ENCODE measurements at places on chromosomes 1 and 21.

DNA sequence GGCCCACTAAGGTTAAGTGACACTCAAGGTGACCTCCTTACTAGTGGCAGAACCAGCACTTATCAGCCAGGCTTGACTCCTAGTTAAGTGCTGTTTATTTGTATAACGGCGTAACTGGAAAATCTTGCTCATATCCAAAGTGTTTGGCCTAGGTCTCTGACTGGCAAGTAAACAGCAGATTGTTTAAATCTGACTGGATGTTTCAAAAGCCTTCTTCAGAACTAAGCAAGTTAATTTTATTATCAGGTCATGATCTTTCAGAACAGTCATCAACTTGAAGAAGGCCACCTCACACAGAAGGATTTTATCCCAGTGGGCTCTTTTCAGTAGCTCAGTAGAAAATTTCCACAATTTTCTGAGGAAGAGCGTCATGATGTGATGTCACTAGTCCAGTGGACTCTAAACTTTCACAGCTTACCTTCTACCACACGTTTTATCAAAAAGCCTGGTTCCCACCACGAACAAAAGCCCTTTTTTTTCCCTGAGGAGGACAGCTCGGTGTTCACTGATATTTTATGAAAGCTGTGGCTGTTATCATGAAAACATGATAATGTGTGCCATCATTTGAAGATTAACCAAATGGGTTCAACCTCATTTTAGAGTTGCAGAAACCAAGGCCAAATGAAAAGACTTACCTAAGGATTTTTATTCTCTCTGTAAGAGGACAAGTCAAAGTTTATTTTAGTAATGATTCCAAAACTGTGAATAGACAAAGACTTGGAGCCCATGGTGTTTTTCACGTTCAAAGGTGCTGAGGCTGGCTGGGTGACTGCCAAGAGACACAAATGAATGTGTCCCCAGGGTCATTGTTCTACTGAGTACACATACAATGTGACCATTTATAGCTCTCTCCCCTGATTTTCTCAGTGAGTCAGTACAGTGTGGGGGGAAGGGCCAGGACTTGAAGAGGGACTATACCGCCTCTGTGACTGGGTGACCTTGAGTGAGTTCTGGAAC, 9.1 kb downstream of the SGIP1 start:
- no peak for DNase-seq

- peak; percentile 32 for DNase-seq
These were observed 6.0 kb downstream of the CADM3 start for GRCh38 chr1:159177272-159177907.

GRCh38 chr1:25462732-25463131, 32.0 kb downstream of the MACO1 start:
- DNase-seq: no peak

DNA sequence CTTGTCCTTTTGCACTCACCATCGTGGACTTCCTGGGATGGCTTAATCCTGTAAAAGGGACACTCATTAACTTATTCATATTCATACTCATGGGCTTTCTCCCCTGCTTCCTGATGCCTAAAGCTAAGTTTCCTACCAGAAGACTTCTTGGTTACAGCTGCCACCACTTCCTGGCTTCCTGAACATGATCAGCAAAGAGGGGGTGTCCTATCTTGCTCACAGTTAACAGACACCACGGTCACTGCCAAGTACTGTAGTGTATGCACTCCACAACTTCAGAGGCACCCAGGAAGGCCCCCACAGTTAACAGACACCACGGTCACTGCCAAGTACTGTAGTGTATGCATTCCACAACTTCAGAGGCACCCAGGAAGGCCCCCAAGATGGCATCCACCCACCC, 177.8 kb downstream of the SIPA1L2 start:
- DNase-seq: no peak

GRCh38 chr1:116628448-116628847, 39.1 kb downstream of the IGSF3 start:
- DNase-seq: peak; percentile 7

GRCh38 chr1:6285336-6285735, 24.4 kb upstream of the GPR153 start:
- no peak for DNase-seq

DNA sequence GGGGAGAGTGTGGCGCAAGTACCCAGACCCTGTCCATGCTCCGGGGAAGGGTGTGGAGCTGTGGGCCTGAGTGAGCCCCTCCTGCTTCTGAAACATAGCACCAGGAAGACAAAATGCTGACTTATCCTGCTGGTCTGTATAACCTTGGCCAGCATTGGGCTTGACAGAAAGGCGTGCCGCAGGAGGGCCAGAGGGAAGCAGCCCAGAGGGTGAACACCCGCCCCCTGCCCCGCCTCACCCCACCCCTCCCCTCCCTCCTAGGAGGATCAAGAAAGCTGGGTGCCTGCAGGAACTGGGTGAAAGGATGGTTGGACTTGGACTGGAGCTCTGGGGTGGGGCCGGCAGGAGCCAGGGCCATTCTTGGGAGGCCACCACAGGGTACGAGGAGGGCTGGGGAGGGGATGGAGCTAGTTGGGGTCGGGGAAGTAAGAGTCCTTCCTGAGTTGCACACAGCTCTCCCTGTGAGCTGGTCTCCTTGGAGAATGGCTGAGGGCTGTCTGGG, 27.1 kb downstream of the PTPRF start:
- DNase-seq: no peak

- no peak for DNase-seq
These were observed 109.8 kb downstream of the JAK1 start for GRCh38 chr1:64856553-64856952.

DNA sequence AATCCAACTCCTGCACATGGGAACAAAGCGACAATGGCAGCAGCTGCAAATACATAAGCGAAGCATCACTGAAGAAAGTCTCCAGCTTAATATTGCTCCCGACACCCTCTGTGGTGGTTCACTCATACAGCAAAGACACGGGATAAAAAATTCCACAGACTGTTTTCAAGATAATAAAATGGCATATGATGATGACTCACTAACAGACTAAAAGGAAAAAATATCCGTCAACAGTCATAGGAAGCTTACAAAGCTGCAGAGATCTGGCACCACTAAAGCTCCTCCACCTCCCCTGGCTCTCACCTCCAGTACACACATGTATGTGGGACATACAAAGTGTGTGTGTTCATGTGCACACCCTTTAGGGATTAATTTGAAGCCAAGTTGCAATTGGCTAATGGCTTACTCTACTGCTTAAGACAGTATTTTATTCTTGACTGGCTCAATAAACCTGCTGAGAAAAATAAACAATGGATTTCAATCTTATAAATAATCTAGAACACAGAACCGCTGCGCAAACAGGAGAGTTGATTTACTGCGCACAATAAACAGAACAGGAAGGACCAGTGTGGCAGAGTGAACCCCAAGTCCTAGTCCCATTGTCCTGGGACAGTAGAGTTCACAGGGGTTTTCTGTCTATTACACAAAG, 94.4 kb downstream of the SLC45A1 start:
- DNase-seq: no peak

DNA sequence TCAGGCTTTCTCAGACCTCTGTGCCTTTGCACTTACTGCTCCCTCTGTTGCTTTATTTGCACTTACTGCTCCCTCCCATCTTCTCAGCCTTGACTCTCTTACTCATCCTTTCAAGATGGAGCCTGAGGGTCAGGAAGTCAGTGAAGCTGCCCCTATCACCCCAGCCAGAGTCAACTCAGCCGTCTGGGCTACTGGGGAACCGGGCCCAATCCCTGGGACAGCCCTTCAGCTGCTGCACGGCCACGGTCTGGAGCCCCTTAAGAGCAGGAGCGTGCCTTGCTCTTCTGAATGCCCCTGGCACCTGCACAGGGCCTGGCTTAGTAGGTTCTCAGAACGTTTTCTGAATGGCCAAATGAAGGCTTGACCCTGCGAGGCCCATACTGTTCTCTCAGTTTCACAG, 244.4 kb downstream of the FOXD2 start:
- no peak for DNase-seq

- no peak for DNase-seq
These were observed 40.9 kb downstream of the RPL5 start for GRCh38 chr1:92872719-92873118.

Data from germinal center (tissue), 1 donor.